ENCODE measurements at places on chromosomes 1 and 21.

GRCh38 chr1:111503585-111504060 lies at the start of the genes ADORA3 and TMIGD3:
Gene ADORA3 (minus strand): TSS chr1:111503633. CDS start chr1:111503354, 279 bp downstream.
Gene TMIGD3 (minus strand): TSS chr1:111503633. CDS start chr1:111503354, 279 bp downstream.
- DNase-seq = no peak

- DNase-seq = no peak
Measured at GRCh38 chr21:38741950-38742256, 63.8 kb upstream of the ETS2 start.

DNA sequence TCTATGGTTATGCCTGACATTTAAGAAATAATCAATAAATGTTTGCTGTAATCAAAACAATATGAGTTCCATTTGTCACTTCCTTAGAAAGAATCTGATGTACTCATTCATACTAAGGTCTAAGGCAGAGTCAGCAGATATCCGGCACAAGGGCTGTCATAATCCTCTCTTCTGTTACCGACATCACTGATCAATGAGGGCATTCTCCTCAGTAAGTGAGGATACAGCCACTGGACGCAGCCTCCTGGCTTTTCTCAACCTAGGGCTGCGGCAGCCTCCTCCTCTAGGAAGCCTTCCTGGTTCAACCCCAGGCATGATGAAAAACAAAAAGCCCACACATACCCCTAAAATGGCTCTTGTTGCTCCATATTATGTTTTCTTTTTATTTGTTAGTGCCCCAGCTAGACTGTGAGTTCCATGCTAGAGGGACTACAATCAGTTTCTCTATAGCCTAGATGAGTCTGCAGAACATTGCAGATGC lies 40.7 kb upstream of the TENT5C start:
- no peak for DNase-seq

- no peak for DNase-seq
Measured at GRCh38 chr1:168709405-168710363, 19.3 kb downstream of the DPT start.

- no peak for DNase-seq
Measured at GRCh38 chr1:94989911-94990473, 63.1 kb upstream of the CNN3 start.

DNA sequence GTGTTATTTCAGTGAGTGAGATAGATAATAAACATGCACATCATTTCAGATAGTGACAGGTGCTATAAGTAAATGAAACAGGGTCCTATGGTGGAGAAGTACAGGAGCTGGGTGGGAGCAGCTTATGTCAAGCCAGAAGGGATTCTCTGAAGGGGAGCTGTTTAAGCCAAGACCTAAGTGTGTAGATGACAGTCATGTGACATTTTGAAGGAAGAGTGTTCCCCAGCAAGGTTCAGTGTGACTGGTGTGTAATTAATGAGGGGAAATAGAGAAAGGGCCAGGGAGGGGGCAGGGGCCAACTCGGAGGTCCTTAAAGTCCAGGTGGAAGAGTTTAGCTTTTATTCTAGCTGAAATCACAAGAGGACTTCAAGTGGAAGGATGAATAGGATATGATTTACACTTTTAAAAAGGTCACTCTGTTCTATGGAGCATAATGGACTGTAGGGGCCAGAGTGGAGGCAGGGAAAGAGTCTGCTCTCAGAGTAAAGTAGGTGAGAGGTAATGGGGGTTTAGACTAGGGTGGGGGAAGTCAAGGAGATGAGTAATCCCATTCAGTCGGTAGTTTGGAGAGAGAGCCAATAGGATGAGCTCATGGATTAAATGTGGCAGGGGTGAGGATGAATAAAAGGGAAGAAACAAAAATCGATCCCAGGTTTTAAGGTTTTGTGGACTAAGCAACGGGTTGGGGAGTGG lies 243.1 kb downstream of the CACNA1E start:
- DNase-seq = no peak

DNA sequence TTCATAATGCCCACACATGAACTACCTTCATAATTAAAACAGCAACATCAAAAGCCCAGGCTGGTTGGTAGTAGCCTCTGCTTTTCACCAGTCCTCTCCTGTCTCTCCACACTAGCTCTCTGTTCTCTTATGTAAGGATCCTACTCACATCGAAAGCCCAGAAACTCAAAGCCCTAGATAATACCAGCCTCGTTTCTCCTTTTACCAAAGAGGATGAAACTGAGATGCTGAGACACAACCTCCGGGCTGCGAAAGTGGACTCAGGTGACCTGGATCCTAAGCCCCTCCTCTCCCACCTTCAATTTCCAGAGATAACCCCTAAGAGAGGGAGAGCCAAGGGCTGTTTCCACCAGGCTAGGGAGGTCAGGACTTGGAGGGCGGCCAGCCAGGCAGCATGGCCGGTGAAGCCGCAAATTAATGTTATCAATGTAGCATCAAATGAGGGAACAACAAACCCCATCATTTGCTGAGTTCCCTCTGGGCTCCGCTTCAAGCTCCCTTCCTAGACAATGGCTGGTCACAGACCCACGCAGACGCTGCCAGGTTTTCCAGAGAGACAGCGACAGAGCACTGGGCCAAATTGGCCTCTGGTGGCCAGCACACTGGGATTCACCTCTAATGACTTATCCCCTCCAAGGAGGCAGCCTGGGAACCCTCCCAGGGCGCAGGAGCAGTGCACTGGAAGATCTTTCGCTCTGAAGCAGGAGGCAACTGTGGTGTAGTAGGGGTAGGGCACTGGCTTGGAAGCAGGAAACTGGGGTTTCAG lies 20.7 kb upstream of the STMN1 start:
- no peak for DNase-seq

DNA sequence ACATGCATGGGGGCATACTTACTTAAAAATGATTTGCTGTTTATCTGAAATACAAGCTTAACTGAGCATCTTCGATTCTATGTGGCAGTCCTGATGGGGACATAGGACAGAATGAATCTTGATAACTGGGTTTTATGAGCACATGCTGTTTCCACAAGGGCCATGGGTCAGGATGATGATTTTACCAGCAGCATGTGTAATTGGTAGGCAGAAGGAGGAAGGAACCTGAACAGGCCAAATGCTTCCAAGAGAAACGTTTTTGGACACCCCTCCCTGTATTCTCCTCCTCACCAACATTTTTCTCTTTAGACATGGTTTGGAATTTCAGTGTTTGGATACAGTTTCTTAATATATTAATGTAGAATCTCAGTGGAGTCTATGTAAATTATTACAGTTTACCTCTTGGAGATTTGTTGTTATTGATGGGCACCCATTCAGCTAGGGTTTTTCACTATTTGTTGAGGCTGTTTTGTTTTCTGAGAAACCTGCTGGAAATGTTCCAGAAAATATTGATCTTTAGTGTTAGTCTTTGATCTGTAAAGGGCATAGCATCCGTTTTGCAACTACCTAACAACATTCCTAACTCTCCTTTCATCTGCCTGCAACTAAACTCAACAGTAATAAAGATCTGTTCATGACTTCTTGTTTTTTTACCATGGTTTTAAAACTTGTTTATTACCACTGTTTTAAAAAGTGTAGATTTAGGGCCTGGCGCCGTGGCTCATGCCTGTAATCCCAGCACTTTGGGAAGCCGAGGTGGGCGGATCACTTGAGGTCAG lies 42.0 kb downstream of the TBCE start:
- DNase-seq = no peak

GRCh38 chr1:15543589-15544568 lies 17.2 kb downstream of the DNAJC16 start:
- DNase-seq = no peak

- no peak for DNase-seq
Measured at GRCh38 chr1:39154553-39155421, 49.7 kb upstream of the MACF1 start.

DNA sequence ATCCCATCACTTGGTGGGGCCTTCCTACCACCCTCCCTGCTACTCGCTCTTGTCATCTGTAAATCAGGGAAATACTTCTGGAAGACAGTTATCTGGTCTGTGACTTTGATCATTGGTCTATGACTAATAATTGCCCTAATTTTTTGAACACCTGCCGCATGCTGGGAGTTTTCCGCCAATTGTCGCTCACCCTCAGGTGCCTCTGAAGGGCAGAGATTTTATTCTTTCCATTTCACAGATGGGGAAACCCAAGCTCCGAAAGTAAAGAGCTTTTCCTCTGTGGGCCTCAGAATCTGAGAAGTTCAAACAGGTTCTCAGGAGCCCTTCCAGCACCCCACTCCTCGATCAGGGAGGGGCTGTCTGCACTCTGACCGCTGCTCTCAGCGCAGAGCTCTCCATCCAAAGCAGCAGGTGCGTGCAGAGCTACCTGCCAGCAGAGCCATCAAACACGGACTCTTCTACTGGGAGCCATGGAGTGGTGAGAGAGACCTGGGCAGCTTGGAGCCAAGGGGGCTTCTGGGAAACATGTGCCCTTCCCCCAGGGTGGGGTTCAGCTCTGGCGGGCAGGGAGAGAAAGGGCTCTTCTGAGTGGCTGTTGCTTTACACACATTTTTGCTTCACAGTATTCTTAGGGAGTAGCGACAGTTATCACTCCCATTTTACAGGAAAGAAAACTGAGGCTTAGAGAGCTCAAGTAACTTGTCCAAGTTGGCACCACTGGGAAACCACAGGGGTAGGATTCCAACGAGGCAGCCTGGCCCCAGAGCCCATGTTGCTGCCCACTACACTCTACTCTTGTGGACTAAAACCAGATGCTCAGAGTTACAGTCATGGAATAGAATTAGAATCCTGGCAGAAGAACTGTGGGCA lies 5.8 kb upstream of the RUNX3 start:
- DNase-seq = no peak

DNA sequence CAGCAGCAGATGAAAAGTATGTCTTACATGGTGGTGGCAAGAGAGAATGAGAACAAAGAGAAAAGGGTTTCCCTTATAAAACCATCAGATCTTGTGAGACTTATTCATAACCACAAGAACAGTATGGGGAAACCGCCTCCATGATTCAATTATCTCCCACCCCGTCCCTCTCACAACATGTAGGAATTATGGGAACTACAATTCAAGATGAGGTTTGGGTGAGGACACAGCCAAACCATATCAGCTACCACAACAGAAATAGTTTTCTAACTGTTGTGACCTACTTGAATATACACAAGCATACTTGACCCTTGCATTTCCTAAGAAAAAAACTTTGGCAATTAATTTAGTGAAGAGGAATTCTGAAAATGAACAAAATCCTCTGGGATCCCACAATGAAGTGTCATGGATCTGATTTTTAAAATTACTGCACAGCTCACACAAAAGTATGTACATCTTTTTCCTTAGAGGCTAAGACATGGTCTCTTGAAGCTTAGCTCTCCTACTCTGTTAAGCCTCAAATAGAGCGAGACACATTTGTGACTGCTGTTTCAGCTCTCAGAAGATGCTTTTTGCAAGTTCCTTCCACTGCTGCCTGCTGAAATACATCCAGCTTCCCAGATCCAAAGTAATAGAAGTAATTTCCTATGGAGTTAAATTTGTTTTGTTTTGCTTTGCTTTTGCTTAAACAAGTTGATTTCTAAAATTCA lies 265.8 kb downstream of the DPYD start:
- DNase-seq = no peak

DNA sequence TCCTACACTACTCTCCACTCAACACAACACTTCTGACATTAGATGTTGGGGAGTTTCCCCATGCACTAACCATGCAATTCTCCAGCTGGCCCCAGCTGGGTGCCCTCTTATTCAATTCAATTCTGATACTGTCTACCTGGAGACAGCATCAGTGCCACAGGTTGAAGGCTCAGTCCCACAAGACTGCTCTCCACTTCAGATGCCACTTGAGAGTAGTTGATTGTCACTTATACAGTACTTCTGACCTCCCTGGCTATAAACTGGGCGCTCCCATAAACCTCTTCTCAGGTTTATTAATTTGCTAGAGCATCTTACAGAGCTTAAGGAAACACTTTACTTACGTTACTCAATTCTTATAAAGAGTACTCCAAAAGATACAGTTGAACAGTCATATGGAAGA lies 442.3 kb downstream of the LRRIQ3 start:
- no peak for DNase-seq

DNA sequence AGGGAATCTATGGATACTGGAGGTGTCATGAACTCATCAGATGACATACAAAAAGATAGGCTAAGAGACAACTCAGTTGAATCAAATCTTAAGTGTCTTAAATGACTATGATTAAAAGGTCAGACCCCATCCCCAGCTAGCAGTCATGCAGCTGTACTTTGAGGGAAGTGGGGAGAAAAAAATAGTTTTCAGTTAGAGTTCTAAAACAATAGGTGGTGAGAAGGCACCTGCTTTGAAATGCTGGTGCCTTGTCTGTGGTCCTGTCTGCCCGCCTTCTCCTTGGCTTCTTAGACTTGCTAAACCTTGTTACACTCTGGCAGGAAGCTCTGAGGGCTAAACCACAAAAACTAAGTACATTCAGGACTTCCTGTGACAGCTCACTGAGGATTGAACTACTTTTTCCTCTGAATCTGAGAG lies 15.3 kb downstream of the CD2 start:
- no peak for DNase-seq

All from activated CD4-positive, CD25-positive, alpha-beta regulatory T cell treated with anti-CD3 and anti-CD28 coated beads, Interleukin-2, amount 50 U/mL, for 72 hours (primary cell).